WTC11 (cell line): ENCODE measurements at places on chromosomes 5 and 9. TPM values are rescaled to one million over a fixed set of nuclear protein-coding genes. Genes with fewer than 3 reads are reported as not detected.
A peak's percentile ranks its signal among the peaks of the same experiment; 100 is the strongest.

The CD274 gene
- 0.05 to 0.42 TPM (median 0.21 TPM) in 3 replicates for total RNA-seq

The CD72 gene
- 2.9 to 4.6 TPM (median 4.5 TPM) in 3 replicates for total RNA-seq

DNA sequence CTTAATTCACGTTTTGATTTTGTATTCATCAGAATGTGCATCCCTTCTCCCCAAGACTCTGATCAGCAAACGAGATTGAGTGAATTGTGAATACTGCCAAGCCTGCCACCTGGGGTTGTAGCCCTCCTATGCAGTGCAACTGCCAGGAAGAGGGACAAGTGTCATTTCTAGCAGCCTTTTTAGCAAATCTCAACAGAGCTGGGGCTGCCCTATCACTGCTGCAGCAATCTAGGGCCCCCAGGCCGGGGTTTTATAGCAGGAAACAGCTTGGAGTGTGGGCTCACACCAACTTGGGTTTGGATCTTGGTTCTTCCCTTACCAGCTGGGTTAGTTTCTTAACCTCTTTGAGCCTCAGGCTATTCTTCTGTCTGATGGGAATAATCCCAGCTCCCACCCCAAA is 4.0 kb downstream of the CSF1R start:
- no peak for DNase-seq
- H3K27me3 ChIP-seq: no peaks in the 10 kb centered on the region

- H3K36me3 ChIP-seq: peaks cover 6% of the 10 kb centered on the region; the same call in 1 of the 2 replicates
- no peak overlapping the region for H3K4me3 ChIP-seq
- H3K27ac ChIP-seq: no peak overlapping the region
- H3K4me1 ChIP-seq: no peaks in the 10 kb centered on the region
- DNase-seq: no peak
Observed at GRCh38 chr5:64977779-64978178, 209.0 kb downstream of the CWC27 start.

- H3K27ac ChIP-seq: no peak overlapping the region
- DNase-seq: no peak
- H3K27me3 ChIP-seq: peaks cover 3% of the 10 kb centered on the region; the same call in 1 of the 2 replicates
- H3K4me1 ChIP-seq: peaks cover 8% of the 10 kb centered on the region
Observed at GRCh38 chr5:171840066-171840465, 54.4 kb downstream of the SMIM23 start.

DNA sequence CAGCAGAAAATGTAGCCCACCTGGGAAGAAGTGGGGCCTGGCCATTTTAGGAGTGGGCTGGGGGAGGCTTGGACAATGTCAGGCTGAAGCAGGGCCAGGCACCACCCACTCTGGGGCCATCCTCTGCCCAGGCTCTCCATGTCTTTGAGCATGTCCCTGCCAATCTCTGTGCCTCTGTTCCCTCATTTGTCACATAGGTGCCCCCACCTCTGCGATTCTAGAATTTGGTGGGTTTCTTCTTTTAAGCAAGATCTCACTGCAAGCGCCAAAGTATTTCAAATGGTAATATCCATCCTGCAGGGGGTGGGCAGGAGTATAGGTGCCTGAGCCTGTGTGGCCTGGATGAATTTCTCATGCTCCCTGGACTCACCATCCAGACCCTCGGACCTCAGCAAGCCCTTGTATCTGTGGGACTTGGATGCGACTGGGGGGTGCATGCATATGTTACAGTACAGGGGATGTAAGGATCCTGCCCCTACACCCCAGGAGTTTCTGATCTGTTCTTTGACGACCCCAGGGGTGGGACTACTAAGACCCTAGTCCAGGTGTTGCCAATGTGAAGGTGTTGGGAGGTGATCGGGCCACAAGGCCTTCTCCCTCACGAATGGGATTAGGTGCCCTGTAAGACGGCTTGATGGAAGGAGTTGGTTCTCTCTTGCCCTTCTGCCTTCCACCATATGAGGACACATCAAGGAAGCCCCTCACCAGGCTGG is 4.3 kb downstream of the CD74 start:
- no peak overlapping the region for H3K4me3 ChIP-seq
- no peak overlapping the region for H3K27ac ChIP-seq
- no peaks in the 10 kb centered on the region for H3K27me3 ChIP-seq
- H3K36me3 ChIP-seq: no peaks in the 10 kb centered on the region
- DNase-seq: no peak

The SLC1A3 gene
- 45.9 to 77.9 TPM (median 53.8 TPM) in 3 replicates for total RNA-seq

GRCh38 chr9:106482733-106483132 is 380.2 kb upstream of the ZNF462 start:
- H3K27me3 ChIP-seq: no peaks in the 10 kb centered on the region; the same call in 1 of the 2 replicates
- 0 out of 2 replicates have a peak, but pooled peaks cover 3% of the 10 kb centered on the region for H3K36me3 ChIP-seq
- peaks cover 11% of the 10 kb centered on the region for H3K4me1 ChIP-seq
- DNase-seq: no peak

DNA sequence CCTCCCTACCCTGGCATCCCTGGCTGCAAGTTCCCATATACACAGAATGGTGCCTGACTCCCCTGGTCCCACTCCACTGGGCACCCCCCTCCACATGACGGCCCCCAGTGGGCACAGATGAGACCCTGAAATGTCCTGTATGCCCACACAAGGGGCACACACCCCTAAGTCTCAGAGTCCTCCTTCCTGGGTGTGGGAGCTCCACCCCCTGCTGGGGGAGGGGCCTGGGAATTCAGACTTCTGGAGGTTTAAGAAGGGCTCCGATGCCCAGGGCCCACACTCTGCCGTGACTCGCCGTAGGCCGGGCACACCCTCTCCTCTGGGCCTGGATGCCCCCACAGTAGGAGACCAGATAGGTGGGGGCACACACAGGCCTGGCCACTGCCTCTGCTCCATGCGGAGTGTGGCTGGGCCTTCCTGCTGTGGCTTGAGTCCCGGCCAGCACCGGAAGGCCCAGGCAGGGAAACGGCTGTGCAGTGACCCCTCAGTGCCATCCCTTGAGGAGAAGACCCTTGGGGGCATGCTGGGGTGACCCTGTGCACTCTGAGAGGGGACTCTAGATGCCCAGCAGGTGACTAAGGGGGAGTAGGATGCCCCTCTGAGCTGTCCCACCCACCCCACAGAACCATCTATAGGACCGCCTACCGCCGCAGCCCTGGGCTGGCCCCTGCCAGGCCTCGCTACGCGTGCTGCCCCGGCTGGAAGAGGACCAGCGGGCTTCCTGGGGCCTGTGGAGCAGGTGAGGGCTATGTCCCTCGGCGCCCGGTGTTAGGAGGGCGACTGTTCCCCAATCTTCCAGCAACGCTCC is 6.5 kb downstream of the EGFL7 start:
- no peak overlapping the region for H3K27ac ChIP-seq
- DNase-seq: no peak
- no peaks in the 10 kb centered on the region for H3K36me3 ChIP-seq
- no peaks in the 10 kb centered on the region; the same call in 1 of the 2 replicates for H3K27me3 ChIP-seq
- peaks cover 3% of the 10 kb centered on the region; the same call in 1 of the 2 replicates for H3K4me1 ChIP-seq

The DPYSL3 gene
- 329 to 358 TPM (median 338 TPM) in 3 replicates for total RNA-seq

- DNase-seq: no peak
- H3K27ac ChIP-seq: no peak overlapping the region
- H3K4me3 ChIP-seq: 0 out of 2 replicates have a peak overlapping the region, but pooled peaks have one; percentile 6
Observed at GRCh38 chr5:160310140-160310539, 2.2 kb downstream of the CCNJL start.

The TAF11L10 gene
- total RNA-seq: not detected in 3 replicates

The VLDLR gene
- total RNA-seq: 40.8 to 57.1 TPM (median 56.6 TPM) in 3 replicates

DNA sequence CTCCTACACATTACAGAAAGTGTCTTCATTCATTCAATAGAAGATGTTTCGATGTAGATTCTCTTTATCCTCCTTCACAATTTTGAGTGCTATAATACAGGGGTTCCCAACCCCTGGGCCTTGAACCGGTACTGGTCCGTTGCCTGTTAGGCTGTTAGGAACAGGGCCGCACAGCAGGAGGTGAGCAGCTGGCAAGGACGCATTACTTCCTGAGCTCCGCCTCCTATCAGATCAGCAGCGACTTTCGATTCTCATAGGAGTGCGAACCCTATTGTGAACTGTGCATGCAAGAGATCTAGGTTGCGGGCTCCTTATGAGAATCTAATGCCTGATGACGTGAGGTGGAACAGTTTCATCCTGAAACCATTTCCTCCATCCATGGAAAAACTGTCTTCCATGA is 153.0 kb upstream of the SMC2 start:
- peak; percentile 51 for DNase-seq
- H3K27ac ChIP-seq: no peak overlapping the region
- H3K27me3 ChIP-seq: no peaks in the 10 kb centered on the region
- H3K4me3 ChIP-seq: no peak overlapping the region
- H3K36me3 ChIP-seq: no peaks in the 10 kb centered on the region

The RAPGEF6 gene
- total RNA-seq: 18.0 to 19.5 TPM (median 18.1 TPM) in 3 replicates

GRCh38 chr5:132662925-132663770 is 5.2 kb downstream of the IL13 start:
- DNase-seq: no peak
- peaks cover 8% of the 10 kb centered on the region; the same call in 1 of the 2 replicates for H3K4me1 ChIP-seq
- H3K27ac ChIP-seq: no peak overlapping the region
- H3K4me3 ChIP-seq: no peak overlapping the region
- H3K27me3 ChIP-seq: peaks cover 1% of the 10 kb centered on the region

DNA sequence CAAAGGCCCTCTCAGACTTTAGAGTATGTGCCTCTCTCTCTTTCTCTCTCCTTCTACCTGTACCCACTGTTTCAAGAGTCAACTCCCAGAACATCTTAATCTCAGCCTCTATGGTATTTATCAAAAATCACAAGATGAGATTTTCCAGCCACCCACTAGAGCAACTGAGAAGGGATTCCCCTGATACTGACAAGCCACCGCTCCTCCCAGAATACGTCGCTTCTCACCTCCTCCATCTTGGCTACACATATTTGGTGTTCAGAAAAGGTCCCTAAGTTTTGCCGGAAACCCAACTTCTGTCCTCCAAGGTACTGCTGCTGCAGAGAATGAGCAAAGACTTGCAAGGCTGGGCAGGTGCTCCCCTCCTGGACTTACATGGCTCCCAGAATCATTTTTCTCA is 6.1 kb downstream of the GARIN3 start:
- no peaks in the 10 kb centered on the region for H3K36me3 ChIP-seq
- H3K27me3 ChIP-seq: no peaks in the 10 kb centered on the region
- H3K27ac ChIP-seq: no peak overlapping the region

GRCh38 chr5:79702606-79703380 is 13.2 kb downstream of the CMYA5 start:
- peaks cover 14% of the 10 kb centered on the region for H3K36me3 ChIP-seq
- H3K27ac ChIP-seq: no peak overlapping the region
- H3K27me3 ChIP-seq: no peaks in the 10 kb centered on the region
- peaks cover 4% of the 10 kb centered on the region; the same call in 1 of the 2 replicates for H3K4me1 ChIP-seq
- no peak overlapping the region for H3K4me3 ChIP-seq
- peak; percentile 45 for DNase-seq

GRCh38 chr5:1686016-1686802 is 113.4 kb downstream of the MRPL36 start:
- H3K4me3 ChIP-seq: no peak overlapping the region
- no peaks in the 10 kb centered on the region for H3K4me1 ChIP-seq
- H3K27me3 ChIP-seq: no peaks in the 10 kb centered on the region

DNA sequence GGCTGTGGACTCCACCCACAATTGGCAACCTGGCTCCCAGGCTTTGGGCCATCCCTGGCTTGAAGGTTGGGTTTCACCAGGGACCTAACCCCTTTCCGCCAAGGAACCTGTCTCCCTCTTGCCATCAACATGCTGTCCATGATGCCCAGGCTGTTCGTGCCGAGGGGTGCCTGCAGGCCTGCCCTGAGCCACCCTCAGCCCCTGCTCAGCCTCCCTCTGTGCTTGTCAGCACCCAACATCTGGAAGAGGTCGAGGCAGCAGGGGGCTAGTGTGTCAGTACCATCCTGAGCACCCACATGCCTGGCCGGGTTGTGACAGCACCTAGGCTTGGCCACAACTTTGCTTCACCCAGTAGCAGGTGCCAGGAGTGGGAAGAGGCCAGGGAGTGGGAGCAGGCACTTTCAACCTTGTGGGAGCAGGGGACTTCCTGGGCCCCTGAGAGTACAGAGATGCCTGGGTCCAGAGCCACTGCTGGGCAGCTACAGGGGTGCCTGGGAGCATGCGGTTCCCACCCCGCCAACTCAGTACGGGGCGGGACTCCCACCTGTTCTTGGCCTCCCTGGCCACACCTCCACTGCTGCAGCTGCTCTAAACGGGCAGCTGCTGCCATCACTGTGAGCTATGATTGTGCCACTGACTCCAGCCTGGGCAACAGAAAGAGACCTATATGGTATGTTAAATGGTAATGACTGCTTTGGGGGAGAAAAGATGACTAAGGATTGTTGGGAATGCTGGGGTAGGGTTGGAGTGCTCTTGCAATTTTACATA is 6.3 kb downstream of the PDCD1LG2 start:
- no peak overlapping the region for H3K4me3 ChIP-seq
- no peaks in the 10 kb centered on the region; the same call in 1 of the 2 replicates for H3K27me3 ChIP-seq
- H3K36me3 ChIP-seq: no peaks in the 10 kb centered on the region

DNA sequence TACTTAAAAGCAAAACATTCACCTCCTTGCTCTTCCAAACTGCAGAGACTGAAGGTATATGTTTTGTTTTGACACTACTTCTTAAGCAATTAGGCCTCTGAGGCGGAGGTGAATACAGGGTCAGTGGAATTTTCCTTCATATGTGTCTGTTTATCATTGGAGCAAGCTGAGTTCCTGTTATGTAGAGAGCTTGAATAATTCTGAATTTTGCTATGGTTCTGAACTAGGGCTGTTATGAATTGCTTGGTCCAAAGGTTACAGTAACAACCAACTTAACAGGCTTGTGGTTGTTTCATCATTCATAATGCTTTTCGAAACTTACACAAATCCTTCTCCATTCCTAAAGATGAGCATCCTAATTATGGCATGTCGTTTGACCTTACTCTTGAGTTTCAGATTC is 444.6 kb upstream of the MEF2C start:
- H3K4me1 ChIP-seq: peaks cover 11% of the 10 kb centered on the region
- DNase-seq: no peak
- no peaks in the 10 kb centered on the region for H3K27me3 ChIP-seq
- no peak overlapping the region for H3K27ac ChIP-seq
- H3K36me3 ChIP-seq: no peaks in the 10 kb centered on the region

DNA sequence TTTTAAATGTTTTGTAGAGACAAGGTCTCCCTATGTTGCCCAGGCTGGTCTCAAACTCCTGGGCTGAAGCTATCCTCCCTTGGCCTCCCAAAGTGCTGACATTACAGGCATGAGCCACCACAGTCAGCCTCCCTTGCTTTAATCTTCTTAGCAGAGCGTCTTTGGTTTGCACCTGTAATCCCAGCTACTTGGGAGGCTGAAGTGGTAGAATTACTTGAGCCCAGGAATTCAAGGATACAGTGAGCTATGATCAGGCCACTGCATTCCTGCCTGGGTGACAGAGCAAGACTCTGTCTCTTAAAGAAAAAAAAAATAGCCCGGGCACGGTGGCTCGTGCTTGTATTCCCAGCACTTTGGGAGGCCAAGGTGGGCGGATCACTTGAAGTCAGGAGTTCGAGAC is 27.8 kb downstream of the UBE2D2 start:
- H3K27ac ChIP-seq: peak overlapping the region; percentile 85
- peaks cover 28% of the 10 kb centered on the region for H3K4me1 ChIP-seq
- no peak overlapping the region for H3K4me3 ChIP-seq
- H3K27me3 ChIP-seq: no peaks in the 10 kb centered on the region
- DNase-seq: no peak

The ADGRV1 gene
- 69.5 to 74.5 TPM (median 69.8 TPM) in 3 replicates for total RNA-seq

- H3K36me3 ChIP-seq: no peaks in the 10 kb centered on the region
- H3K27me3 ChIP-seq: peaks cover 5% of the 10 kb centered on the region
- H3K4me3 ChIP-seq: no peak overlapping the region
- no peak for DNase-seq
- H3K4me1 ChIP-seq: peaks cover 8% of the 10 kb centered on the region; the same call in 1 of the 2 replicates
- no peak overlapping the region for H3K27ac ChIP-seq
Observed at GRCh38 chr5:6003040-6003825, 375.1 kb downstream of the MED10 start.

The IL5 gene
- total RNA-seq: not detected in 3 replicates
